ENCODE measurements at places on chromosomes 11 and 22.

DNA sequence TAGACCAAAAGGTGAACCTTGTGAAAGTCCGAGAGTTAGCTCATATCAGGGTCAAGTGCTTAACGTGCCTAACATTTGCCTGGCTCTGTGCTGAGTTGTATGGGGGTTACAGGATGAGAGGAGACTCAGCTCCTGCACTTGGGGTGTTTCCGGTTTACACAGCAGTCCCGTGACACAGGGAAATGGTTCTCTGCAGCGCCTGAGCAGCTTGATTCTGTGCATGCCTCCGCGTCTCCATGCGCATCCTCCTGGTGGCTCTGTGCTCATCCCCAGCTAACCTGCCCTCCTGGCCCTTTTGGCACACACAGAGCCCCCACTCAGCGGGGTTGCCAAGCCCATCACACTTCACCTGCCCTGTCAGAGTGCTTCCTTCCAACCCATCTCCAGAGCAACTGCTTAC, 238.3 kb upstream of the TBCEL start:
- DNase-seq = no peak

DNA sequence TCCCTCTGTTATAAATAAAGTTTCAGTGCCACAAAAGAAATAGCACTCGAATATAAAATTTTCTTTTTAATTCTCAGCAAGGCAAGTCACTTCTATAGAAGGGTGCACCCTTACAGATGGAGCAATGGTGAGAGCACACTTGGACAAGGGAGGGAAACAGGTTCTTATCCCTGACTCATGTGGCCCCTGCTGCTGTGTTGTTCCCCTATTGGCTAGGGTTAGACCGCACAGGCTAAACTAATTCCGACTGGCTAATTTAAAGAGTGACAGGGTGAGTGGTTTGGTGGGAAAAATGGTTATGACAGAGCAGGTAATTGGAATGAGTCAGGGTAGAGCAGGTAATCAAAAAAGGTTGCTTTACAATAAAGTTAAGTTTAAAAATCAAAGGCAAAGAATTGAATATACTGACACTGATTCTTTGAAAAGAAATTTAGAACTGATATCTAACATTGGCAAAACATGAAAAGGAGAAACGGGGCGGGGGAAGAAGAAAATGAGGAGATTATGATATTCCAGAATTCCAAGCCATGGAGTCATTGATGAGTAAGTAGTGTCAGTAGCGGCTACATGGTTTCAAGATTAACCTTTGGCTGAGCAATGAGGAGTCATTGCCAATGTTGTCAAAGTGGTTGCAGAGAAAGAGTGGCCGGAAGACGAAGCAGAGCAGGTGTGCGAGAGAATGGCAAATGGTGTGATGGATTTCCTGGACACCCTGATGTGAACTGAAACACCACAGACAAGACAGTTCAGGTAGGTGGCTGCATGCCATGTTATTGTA, 48.4 kb upstream of the MRGPRX1 start:
- DNase-seq = no peak

- DNase-seq = no peak
Measured at GRCh38 chr11:111414267-111414931, 35.3 kb upstream of the POU2AF1 start.

DNA sequence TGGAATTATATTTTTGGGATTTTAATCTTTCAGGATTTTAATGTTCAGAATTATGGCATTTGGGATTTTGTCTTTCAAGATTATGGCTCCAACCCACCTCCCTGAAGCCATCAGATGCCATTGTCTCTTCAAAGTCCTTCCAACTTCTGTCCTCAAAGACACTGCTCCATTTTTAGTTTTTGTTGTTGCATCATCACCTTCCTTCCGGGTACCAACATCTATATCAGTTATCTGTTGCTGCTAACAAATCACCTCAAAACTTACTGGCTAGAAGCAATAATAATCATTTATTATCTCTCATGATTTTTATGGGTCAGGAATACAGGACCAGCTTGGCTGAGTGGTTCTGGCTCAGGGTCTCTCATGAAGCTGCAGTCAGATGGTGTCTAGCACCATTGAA, 138.8 kb upstream of the ZBED5 start:
- DNase-seq = no peak

DNA sequence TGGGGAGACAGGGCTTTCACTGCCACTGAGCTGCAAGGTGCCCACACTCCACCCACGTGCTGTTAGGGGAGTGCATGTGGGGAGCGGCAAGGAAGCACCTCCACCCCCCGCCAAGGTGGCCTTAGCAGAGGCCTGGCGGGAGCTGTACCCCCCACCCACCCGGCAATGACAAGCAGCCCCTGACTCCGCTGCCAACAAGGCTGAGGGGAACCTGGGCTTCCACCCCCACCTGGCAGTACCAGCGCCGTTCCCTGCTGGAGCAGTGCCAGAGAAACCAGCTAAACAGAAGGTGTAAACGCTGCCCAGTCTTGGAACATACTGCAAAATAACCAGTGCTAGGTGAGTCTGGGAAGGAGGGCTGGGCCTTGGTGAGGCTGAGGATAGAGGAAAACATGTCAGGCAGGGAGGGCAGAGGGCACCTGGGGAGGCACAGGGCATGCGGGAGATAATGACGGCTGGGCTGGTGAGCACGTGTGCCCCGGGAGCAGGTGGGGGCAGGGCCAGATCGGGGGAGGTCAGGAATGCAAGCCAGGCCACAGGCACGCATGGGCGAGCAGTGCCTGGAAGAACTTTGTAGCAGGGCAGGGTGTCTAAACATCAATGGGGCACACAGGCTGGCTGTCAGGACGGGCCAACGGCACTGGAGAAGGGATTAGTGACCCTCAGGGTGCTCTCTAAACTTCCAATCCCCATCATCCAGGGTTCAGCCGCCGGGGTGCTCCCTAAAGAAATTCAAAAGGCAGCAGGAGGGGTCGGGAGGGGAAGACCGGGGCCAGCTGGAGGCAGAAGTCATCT, 6.6 kb downstream of the CERK start:
- no peak for DNase-seq

DNA sequence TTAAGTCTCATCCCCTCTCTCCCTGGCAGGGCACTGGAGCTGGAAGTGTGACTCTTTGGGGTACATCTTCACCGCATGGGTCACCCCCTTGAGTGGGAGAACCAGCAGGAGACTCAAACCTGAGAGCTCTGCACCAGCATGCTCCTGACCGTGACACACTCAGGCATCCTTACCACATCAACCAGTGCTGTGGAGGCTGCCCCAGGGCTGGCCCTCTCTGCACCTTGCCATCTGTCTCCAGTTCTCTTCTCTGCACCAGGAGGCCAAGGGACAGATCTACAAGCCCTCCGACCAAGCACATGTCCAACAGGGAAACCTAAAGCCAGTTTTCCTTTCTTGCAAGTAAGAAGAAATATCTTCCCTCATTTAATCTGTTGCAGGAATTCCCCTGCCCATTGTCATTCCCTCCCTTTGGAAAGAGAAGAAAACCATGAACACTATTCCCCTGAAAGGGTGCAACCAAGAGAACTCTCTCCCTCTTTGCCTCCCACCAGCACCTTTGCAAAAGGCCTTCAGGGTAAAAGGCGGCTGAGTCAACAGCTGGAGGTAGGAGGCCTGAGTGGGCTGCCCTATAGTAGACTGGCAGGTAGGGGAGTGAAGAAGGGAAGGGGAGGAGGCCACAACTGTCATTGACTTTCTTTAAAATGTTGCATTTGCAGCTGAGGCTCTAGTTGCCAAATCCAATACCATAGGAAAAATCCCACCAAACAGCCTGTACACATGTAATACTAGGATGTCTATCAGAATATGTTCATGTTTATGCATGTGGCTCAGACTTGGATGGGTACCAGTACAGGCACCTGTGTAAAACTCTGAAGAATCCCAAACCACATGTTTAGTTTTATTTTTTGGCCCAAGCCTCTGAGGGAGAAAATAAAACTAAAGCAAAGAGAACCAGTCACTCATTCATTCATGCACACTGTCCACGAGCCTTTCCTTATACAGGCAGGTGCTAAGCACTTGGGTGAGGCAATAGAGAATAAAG, 117.0 kb downstream of the WT1 start:
- DNase-seq = no peak

Measured in activated T-cell treated with anti-CD3 and anti-CD28 coated beads for 48 hours (primary cell).